NK-92 treated with Interleukin-12 subunit alpha and Interleukin-12 subunit beta, amount 100 ng/mL, for 24 hours (cell line): ENCODE measurements at places on chromosomes 16 and 17.

DNA sequence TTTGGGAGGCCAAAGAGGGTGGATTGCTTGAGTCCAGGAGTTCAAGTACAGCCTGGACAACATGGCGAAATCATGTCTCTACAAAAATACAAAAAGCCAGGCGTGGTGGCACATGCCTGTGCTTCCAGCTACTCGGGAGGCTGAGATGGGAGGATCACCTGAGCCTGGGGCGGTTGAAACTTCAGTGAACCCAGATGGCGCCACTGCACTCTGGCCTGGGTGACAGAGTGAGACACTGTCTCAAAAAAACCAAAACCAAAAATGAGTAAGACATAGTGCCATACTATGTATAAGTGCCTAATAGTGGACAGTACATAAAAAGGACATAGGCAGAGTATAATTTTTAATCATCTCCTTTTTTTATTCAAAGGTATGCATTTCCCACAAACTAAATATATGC lies 4.0 kb downstream of the CTC1 start:
- DNase-seq, result no peak

DNA sequence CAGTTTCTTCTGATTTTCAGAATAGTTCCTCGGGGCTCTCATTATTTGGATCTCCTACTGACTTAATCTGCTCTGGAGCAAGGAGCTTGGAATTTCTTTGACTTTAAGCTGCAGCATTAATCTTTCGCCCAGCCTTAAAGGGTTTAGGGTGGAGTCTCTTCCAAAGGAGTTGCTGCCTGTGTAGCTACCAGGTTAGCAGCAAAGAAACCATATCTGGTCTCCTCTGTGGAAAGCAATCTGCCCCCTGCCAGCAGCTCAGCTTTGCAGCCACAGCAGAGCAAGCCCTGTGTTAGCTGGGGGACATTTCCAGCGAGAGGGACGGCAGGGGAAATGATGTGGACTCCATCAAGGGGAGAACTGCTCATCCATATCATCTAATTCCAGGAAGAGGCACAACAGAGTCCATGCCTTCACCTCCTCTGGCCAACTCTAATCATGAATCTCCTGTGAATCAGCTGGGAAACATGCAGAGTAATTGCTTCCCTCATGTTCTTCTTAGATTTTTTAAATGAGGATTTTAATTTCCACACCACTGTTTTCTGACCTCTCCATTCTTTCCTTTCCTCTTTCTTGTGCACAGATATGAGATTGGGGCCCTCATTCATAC lies 827.6 kb upstream of the CA10 start:
- DNase-seq, result no peak

DNA sequence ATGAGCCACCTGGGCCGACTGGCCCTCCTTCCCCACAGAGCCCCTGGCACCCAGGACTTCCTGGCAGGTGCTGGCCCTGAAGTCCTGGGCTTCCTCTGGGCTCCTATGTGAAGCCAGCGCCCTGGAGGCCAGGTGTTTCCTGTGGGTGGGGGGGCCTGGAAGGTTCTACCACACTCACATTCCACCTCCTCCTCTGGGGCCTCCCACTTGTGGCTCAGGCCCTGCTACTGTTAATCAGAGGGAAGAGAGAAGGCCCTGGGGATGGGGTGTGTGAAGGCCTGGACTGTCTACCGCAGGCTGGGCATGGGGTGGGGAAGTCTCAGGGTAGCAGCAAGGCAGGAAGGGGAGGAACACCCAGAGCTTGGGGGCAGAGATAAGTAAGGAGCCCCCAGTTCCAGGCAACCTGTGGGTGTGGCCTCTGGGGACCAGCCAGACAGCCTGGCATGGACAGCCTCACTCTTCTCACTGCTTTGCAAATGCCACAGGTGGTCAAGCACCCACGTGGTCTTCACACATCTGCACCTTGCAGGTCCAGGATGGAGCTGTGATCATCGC lies 111.9 kb upstream of the TNRC6C start:
- DNase-seq, result no peak

GRCh38 chr17:55271958-55272710 lies 7.4 kb downstream of the HLF start:
- no peak for DNase-seq

GRCh38 chr17:49795372-49795771 lies 6.9 kb downstream of the KAT7 start:
- DNase-seq, result no peak

GRCh38 chr16:62450291-62450690 lies 414.1 kb upstream of the CDH8 start:
- no peak for DNase-seq

DNA sequence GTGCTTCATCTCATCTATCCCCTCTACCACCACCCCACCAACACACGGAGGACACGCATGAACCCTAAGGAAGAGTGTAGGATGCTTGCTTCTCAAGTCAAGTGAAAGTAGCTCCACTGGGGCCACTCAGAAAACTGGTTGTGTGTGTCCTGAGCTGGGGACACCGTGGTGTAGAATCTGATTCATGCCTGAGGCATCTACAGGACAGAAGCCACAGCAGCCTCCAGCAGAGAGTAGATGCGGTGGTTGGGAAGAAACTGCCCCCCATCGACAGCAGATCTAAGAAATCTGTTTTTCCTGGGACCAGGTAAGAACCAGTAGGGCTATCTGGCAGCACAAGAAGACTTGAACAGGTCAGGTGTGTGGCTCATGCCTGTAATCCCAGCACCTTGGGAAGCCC lies 51.9 kb upstream of the HLF start:
- DNase-seq, result no peak

DNA sequence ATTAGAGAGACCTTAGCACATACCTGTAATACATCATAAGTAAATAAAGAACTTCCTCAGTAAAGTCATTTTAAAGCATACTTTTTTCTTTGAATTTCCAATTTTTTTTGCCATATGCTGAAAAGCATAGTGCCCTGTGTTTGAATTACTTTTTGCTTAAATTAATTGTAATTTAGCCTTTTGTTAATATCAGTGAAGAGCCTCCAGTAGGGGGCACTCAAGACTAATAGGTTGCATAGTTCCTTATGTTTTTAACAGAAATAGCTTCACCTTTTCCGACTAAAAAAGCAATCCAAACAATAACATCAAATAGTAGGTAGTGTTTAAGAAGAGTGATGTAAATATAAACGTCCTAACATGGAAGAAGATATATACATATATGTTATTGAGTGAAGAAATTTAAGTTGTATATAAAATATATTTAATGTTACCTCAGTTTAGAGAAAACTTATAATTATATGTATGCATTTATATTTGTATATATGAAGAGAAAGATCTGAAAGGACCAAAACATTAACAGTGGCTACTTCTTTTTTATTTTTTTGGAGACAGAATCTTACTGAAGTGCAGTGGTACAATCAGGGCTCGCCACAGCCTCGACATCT lies 18.6 kb downstream of the RAD51C start:
- DNase-seq, result no peak

GRCh38 chr17:17151055-17151454 lies 55.1 kb downstream of the PLD6 start:
- DNase-seq, result no peak

GRCh38 chr16:54405478-54405877 lies 118.9 kb upstream of the IRX3 start:
- DNase-seq, result no peak

- no peak for DNase-seq
Measured at GRCh38 chr16:1008085-1008484, 26.5 kb downstream of the SOX8 start.

GRCh38 chr17:77467521-77467920 lies 326.8 kb downstream of the SEC14L1 start:
- DNase-seq, result no peak

- no peak for DNase-seq
Measured at GRCh38 chr16:49456763-49457162, 83.2 kb downstream of the C16orf78 start.

DNA sequence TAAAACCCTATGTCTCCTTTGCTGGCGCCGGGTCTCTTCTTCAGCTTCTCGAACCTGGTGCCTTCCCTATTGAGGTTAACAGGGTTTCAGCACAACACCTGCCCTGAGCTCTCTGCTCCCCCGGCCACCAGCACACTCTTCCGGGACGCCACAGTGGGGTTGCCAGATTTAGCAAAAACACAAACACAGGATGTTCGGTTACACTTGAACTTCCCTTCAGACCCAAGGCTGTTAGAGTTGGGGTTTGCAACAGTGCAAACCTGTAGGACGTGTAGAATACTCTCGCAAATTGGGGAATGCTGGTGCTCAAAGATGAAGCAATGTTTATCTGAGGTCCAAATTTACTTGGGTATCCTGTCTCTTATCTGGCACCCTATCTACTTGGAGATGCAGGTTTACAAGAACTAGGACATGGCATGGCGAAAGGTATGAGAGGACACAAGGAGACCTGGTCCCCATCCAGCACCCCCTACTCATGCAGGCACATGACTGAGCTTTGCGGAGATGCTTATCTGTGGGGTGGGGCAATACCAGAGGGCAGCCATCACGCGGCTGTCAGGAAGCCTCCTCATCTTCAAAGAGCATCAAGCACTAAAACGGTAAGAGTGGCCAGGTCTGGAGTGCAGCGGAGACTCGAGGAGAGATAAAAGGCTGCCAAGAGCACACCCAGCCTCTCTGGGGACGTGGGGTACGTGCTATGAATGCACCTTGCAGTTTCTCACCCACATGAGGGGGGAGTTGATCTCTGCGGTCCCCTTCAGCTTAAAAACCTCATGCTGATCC lies 52.8 kb downstream of the SDK2 start:
- peak; percentile 83 for DNase-seq

DNA sequence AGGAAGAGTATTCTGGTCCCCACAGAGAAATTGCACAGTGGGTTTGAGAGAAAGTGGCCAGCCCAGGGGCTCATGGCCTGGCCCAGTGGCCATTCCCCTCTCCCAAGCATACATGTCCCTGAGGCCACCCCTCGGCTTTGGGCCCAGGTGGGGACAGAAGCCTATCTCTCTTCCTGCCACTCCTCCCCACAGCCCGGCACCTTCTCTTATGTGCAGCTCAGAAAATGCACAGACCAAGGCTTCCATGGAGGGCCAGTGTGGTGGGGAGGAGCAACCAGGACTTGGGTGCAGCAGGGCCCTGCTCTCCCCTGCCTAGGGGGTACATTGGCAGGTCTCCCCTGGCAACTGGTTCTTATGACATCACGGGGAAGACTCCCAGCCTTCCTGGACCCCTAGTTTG lies at the start of gene C16orf90:
Gene C16orf90, minus strand, starts transcription at position 314 of the 400 bp plus-strand sequence. Its CDS starts 68 bp downstream, at position 246.
- no peak for DNase-seq

- DNase-seq, result no peak
Measured at GRCh38 chr16:9248162-9248561, 156.7 kb downstream of the HAPSTR1 start.

DNA sequence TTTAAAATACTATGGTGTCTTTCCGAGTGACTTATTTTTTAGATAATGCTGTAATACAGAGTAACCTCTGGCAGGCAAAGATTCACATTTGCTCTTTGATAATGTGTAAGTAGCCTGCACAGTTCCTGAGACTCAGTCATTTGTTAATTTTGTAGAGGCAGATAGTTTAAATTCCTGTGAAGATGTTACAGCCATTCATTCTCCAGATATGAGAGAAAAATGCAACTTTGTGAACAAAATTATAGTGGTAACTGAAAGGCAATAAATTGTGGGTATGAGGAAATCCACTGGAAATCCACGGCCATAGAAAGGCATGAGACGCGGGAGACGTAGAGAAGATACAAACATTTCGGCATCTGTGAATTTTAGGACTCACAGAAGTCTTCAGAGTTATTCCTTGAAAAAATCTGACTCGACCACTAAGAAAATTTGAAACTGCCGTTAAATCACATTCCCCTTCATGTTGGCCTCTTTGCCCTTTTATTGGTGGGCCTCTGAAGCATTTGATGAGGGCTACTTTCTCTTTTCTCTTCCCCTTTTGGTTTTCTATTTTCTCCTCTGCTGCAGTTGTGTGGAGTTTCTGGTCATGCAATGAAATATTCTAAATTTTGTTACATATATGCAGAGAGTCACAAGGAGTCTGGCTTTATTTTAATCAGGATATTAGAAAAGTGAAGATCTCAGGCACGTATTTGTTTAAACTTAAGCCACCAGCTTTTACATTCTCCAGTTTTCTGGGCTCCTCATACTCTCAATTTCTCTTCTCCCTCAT lies 18.8 kb downstream of the HS3ST3A1 start:
- DNase-seq, result no peak

DNA sequence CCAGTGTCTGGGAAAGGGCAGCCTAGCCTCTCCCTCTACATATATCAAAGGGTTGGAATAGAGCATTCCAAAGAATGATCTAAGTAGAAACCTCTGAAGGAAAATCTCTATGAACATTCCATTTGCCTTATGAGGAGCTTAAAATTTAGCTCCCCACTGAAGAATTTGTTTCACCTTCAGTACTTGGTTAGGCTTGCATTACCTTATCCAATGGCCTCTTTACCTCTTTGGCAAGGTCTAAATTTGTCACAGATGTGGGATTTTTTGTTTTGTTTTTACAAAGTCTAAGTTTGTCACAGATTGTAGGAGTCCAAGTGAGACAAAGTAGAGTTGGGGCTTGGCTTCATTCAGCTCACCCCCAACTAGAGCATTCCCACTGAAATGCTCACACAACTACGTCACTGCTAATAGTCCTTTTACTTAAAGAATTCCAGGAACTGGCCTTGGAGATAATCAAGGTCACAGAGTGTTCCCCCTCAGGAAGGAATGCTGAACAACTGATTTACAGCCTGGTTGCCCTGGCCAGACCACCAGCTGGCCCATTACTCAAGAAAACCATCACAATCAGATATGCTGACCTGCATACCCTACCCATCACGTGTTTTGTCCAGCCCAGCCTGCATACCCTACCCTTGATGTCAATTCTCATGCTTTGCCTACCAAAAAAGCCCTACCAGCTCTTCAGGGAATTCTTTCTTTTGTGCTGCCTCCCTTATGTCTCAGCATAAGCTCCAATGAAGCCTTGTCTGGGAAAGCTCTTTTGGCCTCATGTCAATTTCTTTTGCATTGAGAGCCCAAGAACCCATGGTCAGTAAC lies 26.5 kb upstream of the PPM1D start:
- no peak for DNase-seq

- DNase-seq, result no peak
Measured at GRCh38 chr16:50769-51591, 2.4 kb downstream of the POLR3K start.

DNA sequence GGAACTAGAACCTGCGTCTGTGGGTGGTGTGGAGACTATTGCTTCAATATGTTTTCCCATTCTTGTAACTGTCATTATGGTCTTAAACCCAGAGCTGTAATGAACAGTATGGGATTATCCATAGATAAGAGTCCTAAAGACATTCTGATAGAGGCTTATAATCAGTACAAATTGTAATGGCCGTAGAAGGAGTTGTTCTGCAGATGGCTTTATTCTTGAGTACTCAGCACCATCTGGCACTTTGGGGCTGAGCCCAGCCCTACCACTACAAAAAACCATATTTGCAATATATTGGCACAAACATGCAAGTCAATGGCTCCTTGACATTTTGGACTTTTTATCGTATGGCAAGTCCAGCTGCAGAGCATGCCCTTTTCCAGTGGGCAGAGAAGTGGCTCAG lies 150.0 kb downstream of the HS3ST4 start:
- no peak for DNase-seq
